HEK293T (cell line): ENCODE measurements at places on chromosomes 1 and 21.

- DNase-seq: no peak
Observed at GRCh38 chr1:177343445-177343844, 172.7 kb downstream of the BRINP2 start.

DNA sequence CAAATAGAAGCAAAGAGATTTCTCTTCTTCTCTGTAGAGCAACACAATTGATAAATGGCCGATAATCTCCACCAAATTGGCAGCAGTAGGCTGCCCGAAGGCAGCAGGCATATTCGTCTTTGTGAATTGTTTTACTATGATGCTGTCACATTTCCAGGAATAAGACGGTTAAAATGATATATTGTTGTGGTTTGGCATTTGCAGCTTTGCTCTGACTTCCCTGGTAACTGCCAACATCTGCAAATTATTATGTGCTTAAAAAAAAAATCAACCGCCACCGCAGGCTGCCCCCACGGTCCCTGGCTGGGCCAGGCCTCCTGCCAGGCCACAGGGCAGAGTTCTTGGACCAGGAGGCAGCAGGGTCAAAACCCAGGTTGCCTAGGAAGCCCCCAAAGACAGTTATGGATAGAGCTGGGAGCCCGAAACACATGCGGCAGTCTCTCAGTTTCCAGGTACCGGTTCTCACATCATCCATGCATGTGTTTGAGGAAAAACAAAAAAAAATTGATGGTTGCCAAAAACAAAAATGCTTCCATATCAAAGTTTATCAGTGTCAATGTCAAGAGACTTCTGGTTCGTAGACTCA is 179.3 kb downstream of the ETS2 start:
- DNase-seq: no peak

- DNase-seq: no peak
Observed at GRCh38 chr1:168368131-168368530, 87.5 kb downstream of the TBX19 start.

DNA sequence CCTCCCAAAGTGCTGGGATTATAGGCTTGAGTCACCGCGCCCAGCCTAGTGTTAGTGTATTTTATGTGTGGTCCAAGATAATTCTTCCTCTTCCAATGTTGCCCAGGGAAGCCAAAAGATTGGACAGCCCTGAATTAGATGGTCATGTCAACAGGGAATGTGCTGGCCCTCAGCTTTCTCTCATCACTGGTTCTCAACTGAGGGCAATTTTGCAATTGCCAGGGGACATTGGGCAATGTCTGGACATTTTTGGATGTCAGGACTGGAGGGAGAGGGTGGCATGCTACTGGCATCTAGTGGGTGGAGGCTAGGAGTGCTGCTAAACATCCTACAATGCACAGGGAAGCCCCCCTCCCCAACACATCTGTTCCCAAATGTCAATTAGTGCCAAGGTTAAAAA is 95.0 kb downstream of the LAMC2 start:
- DNase-seq: no peak

GRCh38 chr1:201112173-201112731 is at the start of gene CACNA1S:
Gene CACNA1S (minus strand): TSS chr1:201112426. CDS start chr1:201112339, 87 bp downstream.
- DNase-seq: no peak
